Activated gamma-delta T cell treated with anti-CD3 and anti-CD28 coated beads, Interleukin-2, amount 50 U/mL, for 16 hours (primary cell): ENCODE measurements at places on chromosomes 3 and 15.

DNA sequence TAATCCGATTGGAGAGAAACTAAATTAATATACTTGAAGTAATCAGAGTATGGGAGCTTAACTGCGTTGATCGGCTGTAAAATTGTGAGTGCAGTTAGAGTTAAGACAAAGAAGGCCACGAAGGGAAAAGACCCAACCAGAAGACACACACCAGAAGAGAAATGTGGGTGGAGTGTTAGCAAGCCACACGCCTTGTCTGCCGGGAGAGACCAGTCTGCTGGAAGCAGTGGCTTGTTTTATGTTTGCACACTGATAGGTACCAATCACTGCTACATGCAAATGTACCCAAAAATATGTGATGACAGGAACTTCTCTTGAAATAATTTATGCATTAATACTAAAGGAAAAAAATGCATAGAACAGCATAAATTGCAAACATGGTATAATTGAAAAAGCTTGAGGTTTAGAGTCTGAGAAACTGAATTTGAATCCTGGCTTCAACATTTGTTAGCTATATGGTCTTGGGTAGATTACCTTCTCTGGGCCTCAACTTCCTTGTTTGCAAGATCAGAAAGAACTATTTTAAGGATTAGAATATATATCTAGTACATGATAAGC, 23.1 kb downstream of the EEFSEC start:
- no peak for DNase-seq

GRCh38 chr15:83380059-83380458, 67.1 kb upstream of the SH3GL3 start:
- DNase-seq = no peak

DNA sequence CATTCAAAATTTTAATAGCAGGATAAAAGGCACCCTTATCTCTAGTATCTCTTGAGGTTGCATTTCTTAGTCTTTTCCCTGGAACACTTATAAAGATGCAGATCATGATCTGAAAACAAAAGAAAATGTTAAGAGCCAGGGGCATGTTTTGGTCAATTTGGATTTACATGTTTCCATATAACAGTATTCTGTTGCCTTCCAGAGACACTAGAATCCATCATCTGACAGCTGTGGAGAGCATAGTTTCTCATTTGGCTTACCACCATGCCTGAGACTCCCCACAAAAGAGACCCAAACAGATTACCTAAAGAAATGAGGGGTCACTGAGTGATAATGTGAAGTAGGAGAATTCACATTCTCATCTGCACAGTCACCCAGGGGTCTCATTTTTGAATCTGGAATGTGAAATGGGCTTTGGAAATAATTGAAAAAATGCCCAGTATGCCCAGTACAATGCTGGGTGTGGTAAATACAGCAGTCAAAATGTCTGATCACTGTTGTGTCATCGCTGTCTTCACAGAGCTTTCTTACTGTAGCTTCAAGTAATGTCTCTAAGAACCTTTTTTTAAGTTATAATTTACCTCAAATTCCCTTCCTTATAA, 79.9 kb upstream of the ZBTB20 start:
- DNase-seq = no peak

DNA sequence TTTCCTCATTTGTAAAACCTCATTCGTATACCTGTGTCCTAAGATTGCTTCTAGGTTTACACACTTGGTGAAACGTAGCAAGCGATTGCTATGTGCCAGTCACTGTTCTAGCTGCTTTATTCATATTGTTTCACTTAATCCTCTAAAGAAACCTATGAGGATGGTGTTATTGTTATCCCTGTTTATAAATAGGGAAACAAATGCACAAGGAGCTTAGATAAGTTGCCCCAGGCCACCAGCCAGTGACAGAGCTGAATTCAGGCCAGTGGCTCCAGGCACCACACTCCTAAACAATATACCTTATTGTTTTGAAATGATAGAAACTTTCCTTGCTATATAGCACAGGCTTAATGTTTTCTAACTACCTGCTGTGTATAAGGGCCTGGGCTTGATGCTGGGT, 44.0 kb downstream of the LPP start:
- no peak for DNase-seq

DNA sequence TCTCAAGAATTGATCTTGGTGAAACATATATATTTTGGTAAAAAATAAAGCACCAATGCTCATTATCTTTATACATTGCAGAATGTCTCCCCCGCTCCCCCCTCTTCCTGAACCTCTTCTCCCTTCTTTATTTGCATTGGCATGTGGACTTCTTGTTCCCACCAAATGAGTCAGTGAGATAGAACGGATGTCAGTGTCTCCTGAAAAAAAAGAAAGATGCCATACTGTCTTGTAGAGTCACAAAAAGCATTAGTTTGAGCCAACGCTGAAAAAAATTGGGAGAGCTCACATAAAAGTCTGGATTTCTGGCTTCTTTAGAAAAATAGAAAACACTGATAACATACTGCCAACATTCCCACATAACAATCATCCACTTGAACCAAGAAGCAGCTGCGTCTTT, 32.0 kb upstream of the STXBP5L start:
- DNase-seq = no peak

DNA sequence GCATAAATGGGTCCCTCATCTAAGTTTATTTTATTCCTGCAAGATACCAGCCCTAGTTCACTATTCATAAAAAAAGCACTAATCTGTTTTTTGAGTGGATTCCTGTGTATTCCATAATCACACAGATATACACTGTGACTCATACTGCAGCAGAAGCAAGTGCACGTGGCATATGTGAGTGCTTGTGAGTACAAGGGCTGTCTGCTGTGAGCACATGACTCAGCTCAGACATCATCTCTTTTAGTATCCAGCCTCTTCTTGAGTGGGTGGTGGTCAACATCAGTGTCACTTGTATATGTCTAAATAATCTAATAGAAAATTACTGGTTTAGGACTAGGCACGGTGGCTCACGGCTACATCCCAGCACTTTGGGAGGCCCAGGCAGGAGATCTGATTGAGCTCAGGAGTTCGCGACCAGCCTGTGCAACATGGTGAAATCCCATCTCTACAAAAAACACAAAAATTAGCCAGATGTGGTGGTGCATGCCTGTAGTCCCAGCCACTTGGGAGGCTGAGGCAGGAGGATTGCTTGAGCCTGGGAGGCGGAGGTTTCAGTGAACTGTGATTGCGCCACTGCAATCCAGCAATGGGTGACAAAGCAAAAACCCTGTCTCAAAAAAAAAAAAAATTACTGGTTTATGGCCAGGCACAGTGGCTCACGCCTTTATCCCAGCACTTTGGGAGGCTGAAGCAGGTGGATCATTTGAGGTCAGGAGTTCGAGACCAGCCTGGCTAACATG, 49.8 kb downstream of the NIPA2 start:
- DNase-seq = no peak

- no peak for DNase-seq
Measured at GRCh38 chr3:57544181-57545125, at the start of gene DNAH12. TSS of gene DNAH12 (minus strand) at chr3:57544344. CDS start at chr3:57542870, 1,474 bp downstream.

- DNase-seq = no peak
Measured at GRCh38 chr3:172687501-172687900, 23.4 kb downstream of the NCEH1 start.

DNA sequence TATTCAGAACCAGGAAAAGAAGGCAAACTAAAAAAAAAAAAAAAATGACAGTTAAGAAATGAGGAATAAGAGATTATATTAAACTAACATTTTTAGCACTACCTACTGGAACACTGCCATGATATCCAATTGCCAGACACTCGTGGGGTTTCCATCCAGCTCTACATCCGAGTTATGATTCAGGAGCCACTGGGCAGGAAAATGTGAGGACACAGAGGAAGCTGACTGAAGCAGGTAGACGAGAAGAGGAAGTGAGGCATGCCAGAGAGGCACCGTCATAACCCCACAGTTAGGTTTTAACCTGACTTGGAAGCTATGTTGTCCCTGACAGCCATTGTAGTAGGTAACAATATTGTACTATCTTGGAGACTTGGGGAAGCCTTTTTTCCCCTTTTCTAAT, 495.0 kb downstream of the NLGN1 start:
- DNase-seq = no peak

GRCh38 chr15:69145694-69146492, 14.5 kb upstream of the GLCE start:
- DNase-seq = no peak

DNA sequence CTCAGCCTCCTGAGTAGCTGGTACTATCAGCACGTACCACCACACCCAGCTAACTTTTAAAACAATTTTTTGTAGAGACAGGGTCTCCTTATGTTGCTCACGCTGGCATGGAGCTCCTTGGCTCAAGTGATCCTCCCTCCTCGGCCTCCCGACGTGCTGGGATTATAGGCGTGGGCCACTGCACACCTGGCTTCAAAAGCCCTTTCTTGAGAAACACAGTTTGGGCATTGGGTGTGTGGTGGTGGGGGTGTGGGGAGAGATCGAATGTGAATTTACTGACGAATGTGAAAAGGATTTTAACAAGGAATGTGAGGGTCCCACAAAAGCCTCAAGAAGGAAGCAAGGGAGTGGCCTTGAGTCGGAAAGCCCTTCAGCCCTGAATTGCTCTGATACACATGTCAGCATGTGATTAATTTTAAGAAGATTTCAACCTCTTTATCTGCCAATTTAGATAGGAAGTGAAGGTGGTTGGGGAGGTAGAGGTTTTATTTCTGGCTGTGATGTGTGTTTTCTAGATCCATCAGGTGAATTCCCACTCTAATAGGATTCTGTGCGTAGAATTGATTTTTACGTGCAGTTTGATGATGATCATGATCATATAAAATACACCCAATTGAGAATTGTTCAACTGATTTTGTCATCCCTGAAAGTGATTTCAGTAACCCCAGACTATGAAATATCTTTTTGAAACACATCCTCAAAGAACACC, 1.1 kb downstream of the CCR4 start:
- DNase-seq = no peak

DNA sequence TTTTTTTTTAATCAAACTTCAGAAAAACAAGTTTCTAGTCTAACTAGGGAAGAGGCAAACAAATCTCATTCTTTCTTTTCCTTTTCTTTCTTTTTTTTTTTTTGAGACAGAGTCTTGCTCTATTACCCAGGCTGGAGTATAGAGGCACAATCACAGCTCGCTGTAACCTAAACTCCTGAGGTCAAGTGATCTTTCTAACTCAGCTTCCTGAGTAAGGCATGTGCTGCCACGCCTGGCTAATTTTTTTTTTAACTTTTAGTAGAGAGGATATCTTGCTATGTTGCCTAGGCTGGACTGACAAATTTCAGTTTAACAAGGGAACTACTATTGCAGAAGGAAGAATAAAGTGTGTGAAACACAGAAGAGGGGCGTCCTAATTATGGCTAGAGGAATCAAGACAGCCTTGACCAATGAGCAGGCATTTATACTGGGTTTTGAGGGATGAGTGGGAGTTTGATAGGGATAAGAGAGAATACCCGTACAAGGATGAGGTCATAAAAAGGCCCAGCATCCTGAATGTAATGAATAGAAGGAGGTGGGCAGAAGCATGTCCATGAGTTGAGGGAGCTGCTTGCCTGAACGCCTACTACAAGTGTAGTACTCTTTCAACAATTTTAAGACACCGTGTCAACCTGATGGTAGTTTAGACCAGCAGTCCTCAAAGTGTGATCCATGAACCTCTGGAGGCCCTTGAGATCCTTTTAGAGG, 6.7 kb upstream of the ZFAND6 start:
- DNase-seq = no peak

DNA sequence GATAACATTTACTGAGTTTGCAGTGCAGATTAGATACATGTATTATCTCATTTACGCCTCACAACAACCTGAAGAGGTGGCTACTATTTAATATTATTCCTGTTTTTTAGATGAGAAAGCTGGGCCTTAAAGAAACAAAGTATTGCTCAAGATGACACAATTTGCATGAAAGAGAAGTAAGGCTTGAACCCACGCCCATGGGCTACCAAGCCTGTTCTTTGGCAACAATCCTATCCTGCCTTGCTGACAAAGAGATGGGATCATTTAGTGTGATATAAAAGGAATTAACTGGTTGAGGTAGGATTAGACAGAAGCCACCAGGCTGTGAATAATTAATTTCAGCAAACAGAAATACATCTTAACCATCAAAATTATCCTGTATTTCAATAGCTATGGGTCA, 9.2 kb upstream of the LDHAL6B start:
- no peak for DNase-seq

GRCh38 chr3:16589867-16590624, 15.2 kb downstream of the DAZL start:
- DNase-seq = no peak

GRCh38 chr3:48503401-48504050, 448 bp downstream of the SHISA5 start:
- DNase-seq = no peak

DNA sequence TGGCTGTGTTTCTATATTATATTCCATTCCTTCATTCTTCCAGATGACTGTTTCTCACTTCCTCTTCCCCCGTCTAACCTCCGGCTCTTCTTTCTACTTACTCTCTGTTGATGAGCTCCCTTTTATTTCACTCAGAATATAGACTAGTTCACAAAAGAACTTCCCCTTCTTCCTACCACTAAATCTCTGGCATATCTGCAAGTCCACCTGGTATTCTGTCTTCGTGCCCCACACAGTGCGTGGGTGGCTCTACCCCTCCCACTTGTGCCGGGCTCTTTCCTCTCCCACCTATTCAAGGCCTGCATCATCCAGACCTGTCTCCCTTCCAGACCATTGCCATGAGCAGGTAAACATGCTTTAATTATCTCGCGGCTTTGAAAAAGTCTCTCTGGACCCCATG, 73.0 kb downstream of the SCN10A start:
- DNase-seq = no peak

DNA sequence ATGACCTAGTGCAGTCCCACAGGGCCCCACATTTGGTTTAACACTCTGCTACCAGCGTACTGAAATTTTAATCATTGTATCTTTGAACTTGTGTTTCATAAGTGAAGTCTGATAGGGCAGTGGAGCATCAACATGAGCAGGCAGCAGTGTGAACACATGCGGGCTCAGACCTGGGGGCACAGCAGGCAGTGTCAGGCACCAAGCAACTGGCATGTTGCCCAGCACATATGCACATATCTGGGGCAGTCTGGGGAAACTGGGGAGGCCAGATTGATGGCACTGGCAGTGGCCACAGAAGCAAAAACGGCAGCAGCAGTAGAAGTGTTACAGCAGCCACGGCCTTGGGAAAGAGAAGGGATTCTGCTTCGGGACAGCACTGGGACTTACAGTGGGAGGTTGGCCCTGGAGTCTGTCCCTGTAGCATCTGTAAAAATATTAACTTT, 353.9 kb upstream of the KCNMB2 start:
- DNase-seq = no peak

- no peak for DNase-seq
Measured at GRCh38 chr3:177345973-177346503, 148.8 kb upstream of the TBL1XR1 start.

DNA sequence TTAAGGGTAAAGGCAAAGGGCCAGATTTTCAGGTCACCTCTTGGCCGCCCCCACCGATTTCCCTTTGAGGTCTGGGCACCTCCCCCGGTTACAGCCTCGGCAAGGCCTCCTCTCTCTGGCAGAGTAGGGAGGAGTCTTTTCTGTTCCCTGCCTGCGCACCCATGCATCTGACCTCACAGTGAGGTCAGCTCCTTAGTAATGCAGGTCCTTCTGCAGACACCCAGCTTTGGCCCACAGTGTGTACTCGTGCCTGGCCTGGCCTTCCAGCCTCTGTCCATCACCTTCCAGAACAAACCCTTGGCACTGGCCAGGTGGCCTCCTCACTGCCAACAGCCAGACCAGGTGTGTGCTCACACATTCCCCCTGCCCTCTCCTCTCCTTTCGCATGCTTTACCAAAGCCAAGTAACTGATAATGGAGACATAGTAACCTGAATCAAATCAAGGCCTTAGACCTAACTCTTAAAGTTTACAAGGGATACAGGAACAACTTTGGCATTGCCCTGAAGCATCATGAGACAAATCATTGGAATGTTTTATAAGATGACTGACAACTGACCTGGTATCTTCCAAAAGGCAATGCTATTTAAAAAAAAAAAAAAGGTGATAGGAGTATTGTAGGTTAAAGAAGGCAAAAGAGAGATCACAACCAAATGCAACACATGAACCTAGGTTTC, 61.3 kb downstream of the CORO2B start:
- no peak for DNase-seq
